ENCODE measurements at places on chromosomes 4 and X.
A peak's percentile ranks its signal among the peaks of the same experiment; 100 is the strongest.

GRCh38 chr4:52939739-52940138 lies 77.6 kb downstream of the RASL11B start:
- peak; percentile 34 for DNase-seq

DNA sequence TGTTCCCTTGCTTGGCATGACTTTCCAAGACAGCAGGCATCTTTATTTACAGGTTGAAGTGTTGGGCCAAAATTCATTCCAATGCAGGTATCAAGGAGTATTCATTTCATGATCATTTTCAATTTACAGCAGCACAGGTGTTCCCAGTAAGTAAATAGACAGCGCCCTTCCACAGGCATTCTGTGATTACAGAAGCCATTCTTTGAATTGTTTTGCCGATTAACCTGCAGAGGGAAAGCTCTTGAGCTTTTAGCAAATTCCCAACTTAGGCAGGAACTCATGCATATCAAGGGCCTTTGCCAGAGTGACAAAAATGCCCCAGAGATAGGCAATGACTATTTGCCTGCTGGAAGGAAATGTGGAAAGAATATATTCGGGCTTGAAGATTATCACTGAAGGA lies 6.8 kb downstream of the TXK start:
- DNase-seq = no peak

GRCh38 chrX:15299941-15300851 lies 15.2 kb downstream of the ASB11 start:
- no peak for DNase-seq

- no peak for DNase-seq
Measured at GRCh38 chr4:10593130-10593529, 91.4 kb downstream of the CLNK start.

- DNase-seq = no peak
Measured at GRCh38 chrX:154785716-154786115, 19.6 kb downstream of the MPP1 start.

GRCh38 chrX:97547877-97548578 lies 664.3 kb downstream of the RPA4 start:
- no peak for DNase-seq

- DNase-seq = no peak
Measured at GRCh38 chr4:186500721-186501304, 54.6 kb downstream of the MTNR1A start.

- DNase-seq = no peak
Measured at GRCh38 chrX:56975611-56976010, 19.7 kb downstream of the SPIN3 start.

GRCh38 chr4:46649390-46649789 lies 259.5 kb upstream of the GABRA2 start:
- no peak for DNase-seq

DNA sequence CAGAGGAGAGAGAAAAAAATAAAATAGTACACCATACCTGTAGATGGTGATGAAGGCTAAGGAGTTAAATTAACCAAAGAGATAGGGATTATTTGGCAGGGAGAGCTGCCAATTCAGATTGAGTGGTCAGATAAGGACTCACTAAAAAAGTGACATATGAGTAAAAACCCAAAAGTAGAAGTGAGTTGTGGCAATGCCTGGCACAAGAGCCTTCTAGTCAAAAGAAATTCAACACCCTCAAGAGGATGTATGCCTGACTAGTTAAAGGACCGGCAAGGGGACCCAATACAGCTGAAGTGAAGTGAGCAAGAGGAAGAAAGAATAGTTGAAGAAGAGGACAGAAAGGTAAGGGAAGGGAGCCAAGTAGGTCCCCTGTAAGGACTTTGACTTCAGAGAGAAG lies 34.9 kb downstream of the ELF2 start:
- no peak for DNase-seq

- DNase-seq = no peak
Measured at GRCh38 chrX:21738950-21739287, 19.0 kb downstream of the SMPX start.

DNA sequence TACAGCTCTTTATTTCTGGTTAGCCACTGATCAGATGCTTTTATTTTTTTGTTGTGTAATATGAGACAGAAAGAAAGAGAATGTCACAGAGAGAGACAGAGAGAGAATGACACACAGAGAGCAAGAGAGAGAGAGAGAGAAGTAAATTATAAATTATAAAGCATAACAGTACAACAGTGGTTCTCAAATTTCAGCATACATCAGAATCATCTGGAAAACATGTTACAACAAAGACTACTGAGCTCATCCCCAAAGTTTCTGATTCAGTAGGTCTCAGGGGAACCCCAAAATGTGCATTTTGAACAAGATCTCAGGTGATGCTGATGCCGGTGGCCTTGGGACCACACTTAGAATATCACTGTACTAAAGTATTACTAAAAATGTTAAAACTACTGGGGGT lies 245.8 kb upstream of the DIAPH2 start:
- DNase-seq = no peak

- DNase-seq = no peak
Measured at GRCh38 chr4:147754037-147754445, 22.2 kb downstream of the ARHGAP10 start.

GRCh38 chr4:126386512-126386911 lies 1071.8 kb downstream of the FAT4 start:
- no peak for DNase-seq

GRCh38 chrX:111869639-111870034 lies 6.3 kb upstream of the TRPC5OS start:
- no peak for DNase-seq

DNA sequence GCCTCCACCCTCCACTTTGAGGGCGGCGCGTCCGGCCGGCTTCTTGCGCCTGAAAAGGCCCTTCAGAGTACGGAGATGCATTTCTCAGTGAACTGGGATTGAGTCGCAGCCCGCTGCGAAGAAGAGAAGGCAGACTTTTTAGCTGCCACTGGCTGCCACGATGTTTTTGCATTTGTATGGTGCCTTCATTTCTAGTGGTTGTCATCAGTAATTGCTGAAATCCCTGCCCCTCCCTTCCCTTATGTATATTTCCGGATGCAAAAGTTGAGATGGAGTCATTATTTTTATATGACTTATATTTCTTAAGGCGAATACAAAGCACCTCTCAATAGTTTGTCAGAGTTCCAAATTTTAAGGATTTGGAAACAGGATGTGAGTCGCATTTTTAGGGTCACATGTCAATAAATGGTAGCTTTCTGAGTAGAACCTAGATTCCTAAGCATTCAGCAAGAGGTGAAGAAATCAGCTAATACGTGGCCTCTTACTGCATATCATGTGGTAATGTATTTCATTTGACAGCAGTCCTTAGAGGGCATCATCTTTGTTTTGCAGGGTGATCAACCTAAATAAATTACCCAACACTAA lies 658 bp downstream of the ATP6AP2 start:
- no peak for DNase-seq

GRCh38 chr4:74838746-74839370 lies 44.5 kb upstream of the BTC start:
- DNase-seq = no peak

DNA sequence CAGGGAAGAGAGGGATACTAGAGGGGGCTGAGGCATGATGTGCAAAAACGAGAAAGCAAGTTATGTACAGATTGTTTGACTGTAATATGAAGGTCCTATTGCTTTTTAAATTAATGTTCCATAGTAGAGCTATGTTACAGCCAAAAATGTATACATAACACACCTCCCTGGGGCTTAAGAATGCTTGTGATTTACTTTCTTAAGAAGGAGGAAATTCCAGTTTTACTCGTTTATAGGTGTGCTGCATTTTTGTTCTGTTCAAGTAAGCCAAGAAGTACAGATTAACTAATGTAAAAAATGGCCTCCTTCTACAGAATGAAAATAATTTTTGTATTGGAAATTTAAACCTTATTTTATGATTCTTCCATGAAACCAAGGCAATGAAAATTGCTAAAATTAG lies 614.4 kb upstream of the NR3C2 start:
- no peak for DNase-seq

DNA sequence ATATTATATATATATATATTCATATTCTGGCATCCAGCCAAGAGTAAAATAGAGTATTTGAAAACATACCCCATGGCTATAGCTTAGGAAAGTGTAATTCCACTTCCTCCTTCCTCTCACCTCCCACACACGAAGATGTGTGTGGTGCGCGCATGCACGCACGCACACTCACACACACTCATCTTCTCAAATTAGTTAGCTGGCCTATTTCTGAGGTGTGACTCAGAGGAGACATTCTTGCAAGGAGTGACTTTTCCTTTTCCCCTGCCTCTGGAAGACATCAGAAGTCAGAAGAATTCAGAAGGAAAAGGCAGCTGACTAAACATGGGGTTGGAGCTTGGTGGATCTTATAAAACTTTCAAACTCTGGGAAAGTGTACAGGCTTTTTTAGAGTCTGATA lies 8.8 kb downstream of the ENPEP start:
- DNase-seq = no peak

DNA sequence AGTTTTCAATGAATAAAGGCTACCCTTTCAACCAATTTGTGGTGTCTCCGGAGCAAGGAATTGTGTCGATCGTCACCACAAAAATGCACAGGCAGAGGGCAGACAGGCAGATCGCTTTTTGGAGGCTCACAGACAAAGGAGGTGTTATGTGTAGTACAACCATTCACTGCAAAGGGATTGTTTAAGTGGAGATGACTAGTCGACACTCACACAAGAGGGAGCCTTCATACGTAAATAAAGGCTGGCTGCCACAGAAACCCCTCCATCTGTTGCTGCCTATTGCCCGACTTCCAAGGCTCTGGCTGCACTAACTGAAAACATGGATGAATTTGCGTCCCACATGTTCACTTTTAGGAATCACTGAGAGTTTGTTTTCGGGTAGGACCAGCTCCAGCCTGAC lies 281.1 kb downstream of the NKX6-1 start:
- no peak for DNase-seq

DNA sequence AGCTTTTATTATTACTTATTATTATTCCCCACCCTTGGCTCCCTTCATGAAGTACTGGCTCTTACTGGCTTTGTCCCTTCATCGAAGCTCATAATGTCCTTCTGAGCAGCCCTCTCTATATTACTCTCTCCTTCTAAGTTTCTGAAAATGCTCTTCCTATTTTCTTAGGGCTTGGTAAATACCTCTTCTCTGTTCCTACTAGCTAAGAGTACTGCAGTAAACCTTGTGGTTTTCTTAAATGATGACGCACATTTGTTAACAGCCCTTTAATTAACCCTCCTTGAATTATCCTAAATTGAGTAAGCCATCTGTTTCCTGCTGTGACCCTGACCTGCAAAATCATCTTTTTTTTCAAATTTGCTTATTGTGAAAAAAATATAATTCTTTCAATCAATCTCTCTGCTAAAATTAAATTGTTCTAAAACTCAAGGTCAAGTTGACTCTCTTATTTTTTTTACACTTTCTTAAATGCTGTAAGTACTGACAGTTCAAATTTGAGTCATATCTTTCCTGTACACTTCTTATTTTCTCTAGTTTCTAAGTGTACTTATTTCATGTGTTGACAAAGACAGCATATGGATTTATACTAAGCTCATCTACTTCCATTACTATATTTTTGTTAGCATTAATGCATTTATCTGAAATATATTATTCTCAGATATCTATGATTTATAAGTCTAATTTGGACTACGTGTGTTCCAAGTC lies 148.9 kb downstream of the ADAM29 start:
- DNase-seq = no peak

- no peak for DNase-seq
Measured at GRCh38 chr4:167032871-167033270, 201.4 kb downstream of the SPOCK3 start.

- DNase-seq = no peak
Measured at GRCh38 chrX:120452131-120452530, 17.0 kb downstream of the LAMP2 start.

DNA sequence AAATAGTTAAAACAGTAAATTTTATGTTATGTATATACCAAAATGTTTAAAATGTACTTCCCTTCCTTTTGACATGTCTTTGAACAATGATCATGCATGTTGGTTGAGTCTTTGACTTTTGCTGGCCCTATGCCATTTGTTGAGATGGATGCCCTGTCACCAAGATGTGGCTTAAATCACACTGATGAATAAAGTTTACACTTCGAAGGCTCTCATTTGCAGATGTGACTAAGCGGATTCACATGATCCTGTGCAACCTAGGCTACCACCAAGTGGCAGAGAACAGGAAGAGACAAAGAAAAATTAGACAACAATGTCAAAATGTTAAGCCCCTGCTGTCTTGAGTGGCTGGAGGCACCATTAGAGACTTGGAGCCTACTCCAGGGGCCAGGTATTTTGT lies 139.9 kb downstream of the RAB28 start:
- no peak for DNase-seq

DNA sequence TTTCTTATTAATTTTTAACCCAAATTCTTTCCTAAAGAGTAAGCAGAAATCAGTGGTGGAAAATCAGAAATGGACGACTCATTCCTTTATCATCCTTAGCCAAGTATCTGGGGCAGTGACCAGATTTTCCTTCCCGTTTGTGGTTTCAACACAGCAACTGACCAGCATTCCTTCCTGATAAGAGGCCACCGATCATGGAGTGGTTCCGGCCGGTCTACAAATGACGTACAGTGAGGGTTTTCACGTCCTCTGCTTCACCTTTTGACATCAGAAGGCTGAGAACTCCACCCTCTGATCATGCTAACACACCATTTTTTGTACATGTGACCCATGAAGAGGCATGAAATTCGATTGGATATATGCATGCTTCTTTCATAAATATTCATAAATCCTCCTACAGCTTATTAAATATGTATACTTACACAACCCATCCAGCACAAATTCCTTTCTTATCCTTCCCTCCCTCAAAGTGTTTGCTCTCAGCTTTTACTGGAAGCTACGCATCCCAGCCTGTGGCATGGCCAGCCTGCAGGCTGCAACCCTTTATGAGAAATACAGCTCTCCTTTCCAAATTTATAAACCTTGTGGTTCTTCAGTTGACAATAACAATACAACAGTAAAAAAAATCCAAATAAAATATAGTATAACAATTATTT lies 173.0 kb upstream of the CASK start:
- no peak for DNase-seq

- DNase-seq = no peak
Measured at GRCh38 chrX:129247642-129248041, 275.6 kb downstream of the SMARCA1 start.

DNA sequence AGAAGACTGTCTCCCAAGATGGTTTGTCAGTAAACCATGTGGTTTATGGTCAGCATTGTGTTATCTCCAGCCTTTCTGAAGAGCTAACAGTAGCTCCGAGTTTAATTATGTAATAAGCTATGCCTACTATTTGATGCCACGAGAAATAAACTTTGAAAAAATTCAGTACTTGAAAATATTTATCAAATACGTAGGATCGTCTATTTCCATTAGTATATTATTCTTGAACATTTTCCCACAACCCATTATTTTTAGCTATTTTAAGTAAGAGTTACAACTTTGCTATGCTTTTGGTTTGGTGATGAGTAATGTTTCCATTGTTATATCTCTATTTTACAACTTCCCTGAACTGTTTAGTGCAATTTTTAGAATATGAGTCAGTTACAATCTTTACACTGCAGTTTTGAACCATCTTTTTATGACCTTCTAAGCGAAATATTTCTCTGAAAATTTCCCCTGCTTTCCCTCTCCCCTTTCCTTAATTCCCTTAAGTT lies 44.5 kb upstream of the TRIM2 start:
- no peak for DNase-seq
